NCI-H510A treated with DMSO at 0.1 percent for 48 hours (cell line): ENCODE measurements at places on chromosomes 11 and 22.

DNA sequence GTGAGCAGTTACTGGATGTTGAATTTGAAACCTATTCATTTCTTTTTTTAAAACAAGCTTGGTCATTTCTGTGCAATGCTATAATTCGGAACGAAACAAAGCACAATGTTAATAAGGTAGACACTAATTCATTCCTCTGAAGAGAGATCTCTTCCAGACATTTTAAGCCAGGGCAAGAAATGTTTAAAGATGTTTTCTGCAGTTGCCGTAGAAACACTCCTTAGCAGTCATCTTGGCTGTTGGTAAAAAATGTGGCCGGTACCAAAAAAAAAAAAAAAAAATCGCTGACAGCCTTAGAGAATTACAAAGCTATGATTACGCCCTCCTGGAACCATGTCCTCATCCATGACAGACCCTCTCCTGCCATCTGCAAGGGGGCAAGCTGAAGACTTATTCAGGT is 66.4 kb upstream of the TTC12 start:
- no peak for DNase-seq

DNA sequence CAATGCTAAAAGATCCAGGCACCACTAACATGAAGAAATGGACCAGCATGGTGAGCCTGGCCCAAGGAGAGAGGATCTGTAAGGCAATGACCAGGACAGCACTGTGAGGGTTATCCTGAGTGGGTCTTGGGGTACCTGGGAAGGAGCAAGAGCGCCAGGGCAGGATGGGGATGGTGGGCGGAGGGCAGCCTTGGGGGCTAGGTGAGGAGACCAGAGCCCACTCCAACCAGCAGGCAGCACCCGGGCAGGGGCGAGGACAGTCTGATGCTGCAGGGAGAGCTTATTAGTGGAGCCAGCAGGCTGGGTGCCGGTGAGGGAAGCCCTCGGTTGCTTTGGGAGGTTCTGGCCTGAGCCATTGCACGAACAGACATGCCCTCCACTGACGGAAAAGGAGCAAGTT is 10.7 kb upstream of the NAP1L4 start:
- no peak for DNase-seq

DNA sequence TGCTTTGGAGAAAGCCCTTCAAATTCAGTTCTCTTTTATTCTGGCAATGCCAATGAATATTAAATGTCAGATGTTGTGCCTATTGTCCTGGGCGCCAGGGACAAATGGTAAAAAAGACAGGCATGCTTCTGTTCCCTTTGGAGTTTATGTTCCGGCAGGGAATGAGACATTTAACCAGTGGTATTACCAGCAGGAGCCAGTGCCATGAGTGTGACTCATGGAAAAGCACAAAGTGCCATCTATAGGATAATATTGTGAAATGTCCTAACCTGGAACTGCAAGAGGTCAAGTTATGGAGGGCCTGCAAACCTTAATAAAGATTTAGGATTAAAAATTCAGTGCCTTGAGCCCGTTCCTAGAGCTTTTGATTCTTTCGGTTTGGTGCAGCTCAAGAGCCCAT is 39.5 kb downstream of the REXO2 start:
- no peak for DNase-seq

DNA sequence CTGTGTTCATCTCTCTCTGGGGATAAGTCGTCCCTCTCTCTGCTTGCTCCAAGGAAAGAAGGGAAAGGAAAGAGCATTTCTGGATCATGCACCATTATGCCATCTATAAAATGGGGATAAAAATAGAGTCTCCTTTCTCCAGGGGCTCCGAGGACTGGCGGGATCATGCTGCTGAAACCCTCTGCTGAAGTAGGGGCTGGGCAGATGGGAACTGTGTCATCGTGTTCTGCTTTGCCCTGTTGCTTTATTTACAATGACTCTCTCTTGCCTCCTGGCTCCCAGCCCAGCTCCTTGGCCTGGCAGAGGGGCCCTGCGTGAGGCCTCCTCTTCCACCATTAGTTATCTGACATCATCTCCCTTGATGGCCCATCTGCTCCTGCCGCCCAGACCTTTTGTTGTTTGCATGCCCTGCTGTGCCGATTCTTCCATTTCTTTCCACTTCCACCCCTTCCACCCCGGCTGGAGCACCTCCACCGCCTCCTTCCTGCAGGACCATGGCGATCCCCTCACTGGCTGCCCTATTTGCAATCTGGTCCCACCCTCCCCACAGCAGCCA is 200.9 kb downstream of the MYO18B start:
- peak; percentile 74 for DNase-seq

DNA sequence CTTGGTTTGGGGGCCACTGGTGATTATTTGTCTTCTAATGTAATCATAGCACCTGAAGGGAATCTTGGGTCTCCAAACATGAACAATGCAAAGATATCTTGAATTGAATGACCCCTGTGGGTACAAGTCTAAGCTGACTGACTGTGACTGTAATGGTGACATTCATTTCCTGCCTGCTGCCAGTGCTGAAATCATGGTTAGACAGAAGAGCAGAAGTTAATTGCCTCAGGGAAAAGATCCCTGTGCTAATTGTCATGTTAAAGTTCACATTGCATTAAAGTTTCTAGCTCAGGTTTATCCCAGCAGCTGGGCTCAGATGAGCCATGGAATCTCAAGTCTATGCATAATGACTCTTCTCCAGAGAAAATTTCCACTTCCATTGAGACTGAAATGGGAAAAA is 772.0 kb downstream of the ETS1 start:
- no peak for DNase-seq

DNA sequence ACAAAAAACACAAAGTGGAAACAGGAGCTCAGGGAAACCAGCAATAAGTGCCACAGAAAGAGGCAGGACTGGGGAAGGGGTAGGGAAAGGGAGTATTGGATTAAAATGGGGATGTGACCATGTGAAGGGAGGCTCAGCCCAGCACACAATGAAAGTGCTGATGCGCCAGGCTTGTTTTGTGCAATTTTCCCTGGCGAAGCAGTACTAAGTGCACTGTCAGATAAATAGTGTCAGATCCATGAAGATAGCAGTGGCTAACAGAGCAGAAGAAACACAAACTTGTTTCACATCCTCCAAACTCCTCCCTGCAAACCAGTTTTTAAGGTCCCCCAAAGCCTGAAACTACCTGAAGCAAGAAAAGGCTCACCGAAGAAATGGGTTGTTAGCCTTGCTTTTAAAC is 50.7 kb upstream of the RAPSN start:
- no peak for DNase-seq

DNA sequence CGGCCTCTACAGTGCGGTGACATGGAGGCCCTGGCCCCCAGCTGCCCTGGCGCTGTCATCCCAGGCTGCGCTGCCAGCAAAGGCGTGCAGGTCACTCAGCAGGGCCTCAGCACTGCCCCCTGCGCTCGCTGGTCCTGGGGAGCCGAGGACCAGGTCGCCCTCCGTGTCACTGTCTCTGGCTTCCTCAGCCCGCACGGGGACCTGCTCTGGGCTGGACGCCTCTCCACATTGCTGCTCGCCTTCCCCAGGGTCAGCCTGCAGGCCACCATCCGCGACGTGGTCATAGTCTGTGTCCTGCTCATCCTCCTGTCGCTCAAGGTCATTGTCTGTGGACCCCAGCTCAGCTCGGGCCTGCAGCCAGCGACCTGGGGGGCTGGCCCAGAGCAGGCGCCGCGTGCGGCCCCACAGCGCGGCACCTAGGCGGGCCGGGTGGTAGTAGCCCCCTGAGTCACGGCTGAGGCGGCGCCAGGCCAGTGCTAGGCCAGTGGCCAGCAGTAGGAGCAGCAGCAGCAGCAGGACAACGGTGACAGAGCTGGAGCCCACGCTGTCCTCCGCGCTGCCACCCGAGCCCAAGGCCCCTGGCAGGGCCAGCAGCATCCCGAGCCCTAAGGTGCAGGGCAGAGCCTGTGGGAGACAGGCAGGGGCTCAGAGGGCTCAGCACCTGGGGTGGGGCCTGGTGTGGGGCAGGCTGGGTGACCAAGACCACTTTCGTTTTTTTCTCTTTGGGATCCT is 1.6 kb downstream of the PTPRCAP start:
- DNase-seq, result no peak

- DNase-seq, result no peak
Measured at GRCh38 chr11:121589946-121590537, 137.3 kb upstream of the SORL1-AS1 start.

DNA sequence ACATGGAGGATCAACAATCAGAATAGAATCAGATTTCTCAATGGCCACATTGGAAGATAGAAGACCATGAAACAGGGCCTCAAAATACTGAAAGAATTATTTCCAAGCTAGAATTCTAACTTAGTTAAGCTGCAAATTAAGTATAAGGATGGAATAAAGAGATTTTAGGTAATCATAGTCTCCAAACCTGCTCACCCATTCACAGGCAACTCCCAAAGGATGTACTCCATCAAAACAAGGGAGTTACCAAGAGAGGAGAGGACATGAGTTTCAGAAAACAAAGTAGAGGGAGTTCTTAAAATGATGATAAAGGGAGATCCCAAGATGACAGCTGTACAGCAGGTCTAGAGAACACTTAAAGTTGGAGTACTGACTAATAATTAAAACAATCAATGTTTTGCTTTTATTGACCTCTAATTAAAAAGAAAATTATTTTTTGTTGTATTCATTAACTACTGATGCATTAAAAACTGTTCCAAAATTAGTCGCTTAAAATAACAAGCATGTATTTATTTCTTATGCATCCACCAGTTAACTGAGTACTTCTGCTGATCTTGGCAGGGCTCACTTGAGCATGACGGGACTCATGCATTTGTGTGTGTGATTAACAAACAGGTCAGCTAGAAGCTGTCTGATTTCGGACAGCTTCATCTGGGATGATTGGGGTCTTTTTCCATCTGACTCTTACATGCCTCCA is 95.6 kb downstream of the CD44 start:
- DNase-seq, result no peak

- no peak for DNase-seq
Measured at GRCh38 chr11:6637871-6638270, 17.7 kb downstream of the DCHS1 start.

DNA sequence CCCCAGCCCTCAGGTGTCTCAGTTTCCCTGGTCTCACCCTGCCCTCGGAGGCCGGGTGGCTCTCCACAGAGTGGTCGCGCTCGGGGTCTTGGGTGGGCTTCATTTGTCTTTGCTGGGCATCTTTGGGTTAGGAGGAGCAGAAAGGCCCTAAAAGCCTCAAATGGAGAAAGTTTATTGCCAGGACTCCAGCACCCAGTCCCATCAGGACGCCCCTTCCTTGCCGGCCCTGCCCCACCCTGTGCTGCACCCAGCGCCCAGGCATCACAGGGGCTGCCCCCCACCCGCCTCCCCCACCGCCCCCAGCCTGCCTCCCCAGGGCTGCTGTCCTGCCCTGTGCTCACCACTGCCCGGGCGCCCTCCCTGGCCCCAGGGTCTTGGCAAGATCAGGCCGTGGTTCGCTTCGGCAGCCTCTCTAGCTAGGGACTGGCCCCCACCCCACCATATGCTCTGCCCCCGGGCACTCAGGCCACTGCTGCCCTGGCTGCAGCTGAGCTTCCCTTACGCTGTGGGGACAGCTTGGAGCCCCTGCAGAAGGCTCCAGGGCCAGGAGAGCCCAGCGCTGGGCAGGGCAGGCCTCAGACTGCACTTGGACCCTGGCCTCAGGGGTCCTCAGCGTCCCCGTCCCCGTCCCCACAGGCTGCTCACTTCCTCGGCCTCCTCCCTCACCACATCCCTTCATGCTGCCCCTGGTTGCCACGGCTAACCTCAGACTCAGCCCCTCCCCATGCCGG is 31.4 kb downstream of the MOB2 start:
- DNase-seq, result no peak

GRCh38 chr11:64000026-64000739 is 13.9 kb downstream of the OTUB1 start:
- no peak for DNase-seq

DNA sequence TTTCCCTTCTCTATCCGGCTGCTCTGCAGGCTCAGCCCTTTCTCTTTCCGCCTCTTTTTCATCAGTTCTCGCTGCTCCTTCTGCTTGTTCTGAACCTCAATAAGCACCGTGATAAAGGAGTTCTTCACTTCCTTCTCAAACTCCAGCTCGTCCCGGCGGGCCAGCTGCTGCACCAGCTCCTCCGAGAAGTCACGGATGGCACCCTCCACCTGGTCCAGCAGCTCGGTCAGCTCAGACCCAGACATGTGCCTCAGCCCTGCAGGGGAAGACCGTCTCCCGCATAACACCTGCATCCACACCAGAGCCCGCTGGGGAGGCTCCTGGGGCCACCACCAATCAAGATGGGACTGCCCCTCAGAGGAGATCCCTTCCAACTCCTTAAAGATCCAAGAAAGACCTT is 40.2 kb downstream of the FEZ1 start:
- DNase-seq, result no peak

- no peak for DNase-seq
Measured at GRCh38 chr11:67082071-67082791, 25.6 kb downstream of the RHOD start.

GRCh38 chr11:134658481-134659225 is 246.6 kb upstream of the B3GAT1 start:
- no peak for DNase-seq

DNA sequence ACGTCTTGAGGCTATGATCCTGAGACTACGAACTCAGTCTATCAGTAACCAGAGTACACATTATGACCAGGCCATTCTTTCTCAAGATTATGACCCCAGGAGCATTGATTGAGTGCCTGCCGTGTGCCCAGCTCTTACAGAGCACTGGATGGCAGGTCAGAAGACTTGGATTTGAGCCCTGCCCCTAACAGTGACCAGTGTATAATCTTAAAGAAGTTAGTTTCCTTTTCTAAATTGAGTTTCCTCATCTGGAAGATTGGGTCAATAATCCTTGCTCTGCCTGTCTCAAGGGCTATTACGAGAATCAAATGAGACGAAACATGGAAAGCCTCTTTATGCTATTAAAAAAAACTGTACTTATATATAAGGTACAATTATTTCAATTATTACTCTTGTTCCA is 38.2 kb downstream of the SLCO2B1 start:
- DNase-seq, result no peak

- DNase-seq, result no peak
Measured at GRCh38 chr11:57230791-57231538, 6.1 kb downstream of the APLNR start.

GRCh38 chr11:87114093-87114492 is 76.4 kb downstream of the TMEM135 start:
- no peak for DNase-seq

GRCh38 chr11:34508524-34508923 is 5.1 kb downstream of the ELF5 start:
- DNase-seq, result no peak

DNA sequence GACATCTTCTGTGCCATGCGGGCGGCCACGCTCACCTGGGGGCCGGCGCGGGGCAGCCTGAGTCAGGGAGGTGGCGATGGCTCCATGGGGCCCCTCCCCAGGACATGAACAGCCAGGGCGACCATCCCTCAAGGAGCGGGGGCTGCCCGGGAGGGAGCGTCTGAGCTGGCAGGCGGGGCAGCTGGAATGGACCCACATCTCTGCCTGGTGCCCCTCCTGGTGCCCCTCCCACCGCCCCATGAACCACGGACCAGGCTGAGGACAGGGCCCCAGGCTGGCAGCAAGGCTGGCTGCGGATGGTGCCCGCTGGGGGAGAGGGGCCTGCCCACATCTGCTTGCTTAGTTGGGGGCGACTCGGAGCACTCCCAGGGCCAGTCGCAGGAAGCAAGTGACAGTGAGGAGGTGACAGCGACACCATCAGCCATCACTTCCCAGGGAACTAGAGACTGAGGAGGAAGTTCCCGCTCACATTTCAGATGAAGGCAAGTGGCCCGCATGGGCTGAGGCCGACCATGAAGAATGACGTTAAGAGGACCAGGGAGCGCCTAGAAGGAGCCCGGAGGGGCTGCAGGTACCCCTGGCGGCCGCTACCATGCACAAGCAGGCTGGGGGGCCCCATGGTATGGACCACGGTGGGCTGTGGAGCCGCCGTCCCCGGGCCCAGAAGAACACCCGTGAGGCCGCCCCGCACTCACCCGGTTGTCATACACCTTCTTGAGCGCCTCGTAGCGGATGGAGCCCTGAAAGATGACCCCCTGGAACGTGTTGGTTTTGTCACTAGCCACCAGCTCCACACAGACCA is 37.3 kb downstream of the KIAA0930 start:
- DNase-seq, result no peak
